ENCODE measurements at places on chromosomes 16 and 17. TPM values are rescaled to one million over a fixed set of nuclear protein-coding genes. Genes with fewer than 3 reads are reported as not detected.

The CD300H gene
- total RNA-seq, result not detected

The MPO gene
- total RNA-seq, result not detected

The CES1 gene
- 0.46 TPM for total RNA-seq

The TBX2 gene
- total RNA-seq, result not detected

- H3K4me3 ChIP-seq, result no peak overlapping the region
- H3K4me1 ChIP-seq, result no peaks in the 10 kb centered on the region
- H3K27me3 ChIP-seq, result no peaks in the 10 kb centered on the region
- DNase-seq, result no peak
- H3K27ac ChIP-seq, result no peak overlapping the region
Measured at GRCh38 chr17:53101706-53102105, 721.0 kb upstream of the KIF2B start.

GRCh38 chr17:78583091-78583490 lies 5.9 kb upstream of the DNAH17 start:
- H3K27ac ChIP-seq, result no peak overlapping the region
- H3K4me3 ChIP-seq, result no peak overlapping the region
- H3K27me3 ChIP-seq, result peaks cover 17% of the 10 kb centered on the region
- no peak for DNase-seq
- no peaks in the 10 kb centered on the region for H3K36me3 ChIP-seq
- H3K4me1 ChIP-seq, result no peaks in the 10 kb centered on the region

- H3K4me1 ChIP-seq, result no peaks in the 10 kb centered on the region
- H3K27ac ChIP-seq, result no peak overlapping the region
- no peaks in the 10 kb centered on the region for H3K36me3 ChIP-seq
- H3K27me3 ChIP-seq, result no peaks in the 10 kb centered on the region
- no peak for DNase-seq
Measured at GRCh38 chr17:12571606-12572005, 94.1 kb upstream of the MYOCD start.

DNA sequence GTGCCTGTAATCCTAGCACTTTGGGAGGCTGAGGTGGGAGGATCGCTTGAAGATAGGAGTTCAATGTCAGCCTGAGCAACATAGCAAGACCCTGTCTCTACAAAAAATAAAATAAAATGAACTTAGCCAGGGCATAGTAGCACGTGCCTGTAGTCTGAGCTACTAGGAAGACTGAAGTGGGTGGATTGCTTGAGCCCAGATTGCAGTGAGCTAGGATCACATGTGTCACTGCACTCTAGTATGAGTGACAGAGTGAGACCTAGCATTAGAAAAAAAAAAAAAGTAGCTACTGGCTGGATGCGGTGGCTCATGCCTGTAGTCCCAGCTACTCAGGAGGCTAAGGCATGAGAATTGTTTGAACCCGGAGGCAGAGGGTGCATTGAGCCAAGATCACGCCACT lies 6.0 kb downstream of the ADAP2 start:
- H3K27me3 ChIP-seq, result peaks cover 22% of the 10 kb centered on the region
- no peak for DNase-seq
- H3K36me3 ChIP-seq, result no peaks in the 10 kb centered on the region
- H3K4me1 ChIP-seq, result peaks cover 2% of the 10 kb centered on the region
